ENCODE measurements at places on chromosomes 6 and 20. TPM values are rescaled to one million over a fixed set of nuclear protein-coding genes. Genes with fewer than 3 reads are reported as not detected.

The MYMX gene
- 18.6 TPM for polyA plus RNA-seq

The SLC22A2 gene
- polyA plus RNA-seq = 0.35 TPM

The CPXM1 gene
- polyA plus RNA-seq = 71.4 TPM

The BLCAP gene
- polyA plus RNA-seq = 217 TPM

The FAM209B gene
- not detected for polyA plus RNA-seq

The TTLL9 gene
- polyA plus RNA-seq = 0.30 TPM

The RAMACL gene
- polyA plus RNA-seq = not detected

The TFAP2D gene
- polyA plus RNA-seq = not detected

The FAM217A gene
- polyA plus RNA-seq = 1.4 TPM

The MOCS1 gene
- polyA plus RNA-seq = not detected

The ZNF133 gene
- 11.5 TPM for polyA plus RNA-seq

The C6orf118 gene
- 1.5 TPM for polyA plus RNA-seq

The BPIFB1 gene
- polyA plus RNA-seq = not detected

The PARD6B gene
- polyA plus RNA-seq = 0.46 TPM

The LY6G6C gene
- polyA plus RNA-seq = not detected

The PNPLA1 gene
- not detected for polyA plus RNA-seq

The PTCRA gene
- polyA plus RNA-seq = not detected

The FILIP1 gene
- 51.7 TPM for polyA plus RNA-seq

The SLC17A4 gene
- not detected for polyA plus RNA-seq

The MYLK4 gene
- 11.5 TPM for polyA plus RNA-seq

The CLVS2 gene
- 0.80 TPM for polyA plus RNA-seq

The MLN gene
- not detected for polyA plus RNA-seq

The GRIK2 gene
- 1.7 TPM for polyA plus RNA-seq

The SCUBE3 gene
- polyA plus RNA-seq = 1.5 TPM

The DDX43 gene
- not detected for polyA plus RNA-seq

The PI16 gene
- polyA plus RNA-seq = 7.6 TPM
